Upper lobe of right lung (tissue), 1 donor: ENCODE measurements at places on chromosomes 2 and 18. TPM values are rescaled to one million over a fixed set of nuclear protein-coding genes. Genes with fewer than 3 reads are reported as not detected.

Gene GAREM1
- 11.5 TPM for total RNA-seq

Gene LRP1B
- 0.12 TPM for total RNA-seq

Gene IL36A
- not detected for total RNA-seq

Gene TMEM178A
- total RNA-seq: 9.5 TPM

Gene REG1B
- total RNA-seq: not detected

Gene PPP1R1C
- 5.8 TPM for total RNA-seq

DNA sequence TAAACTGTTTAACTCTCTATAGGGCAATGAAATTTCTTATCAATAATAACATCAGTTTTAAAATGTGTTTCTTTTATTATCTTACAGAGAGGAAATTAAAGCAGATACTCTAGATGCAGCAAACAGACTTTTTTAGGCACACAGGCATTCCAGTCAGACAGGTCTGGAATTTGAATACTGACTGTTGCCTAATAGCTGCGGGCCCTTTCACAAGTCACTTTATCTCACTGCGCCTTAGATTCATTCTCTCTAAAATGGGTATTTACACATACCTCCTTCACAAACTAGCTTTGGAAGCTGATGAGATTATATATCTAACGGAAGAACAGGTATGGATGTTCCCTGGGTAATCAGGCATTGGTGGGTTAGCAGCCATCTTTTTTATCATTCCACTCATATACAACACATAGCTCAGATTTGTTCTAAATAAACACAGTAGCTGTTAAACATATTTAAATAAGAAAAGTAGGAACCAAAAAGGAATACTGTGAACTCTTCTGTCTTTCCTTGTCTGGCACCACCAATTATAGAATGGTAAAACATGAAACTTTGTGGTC, 104.2 kb downstream of the LRP2 start:
- H3K4me3 ChIP-seq: no peak overlapping the region

DNA sequence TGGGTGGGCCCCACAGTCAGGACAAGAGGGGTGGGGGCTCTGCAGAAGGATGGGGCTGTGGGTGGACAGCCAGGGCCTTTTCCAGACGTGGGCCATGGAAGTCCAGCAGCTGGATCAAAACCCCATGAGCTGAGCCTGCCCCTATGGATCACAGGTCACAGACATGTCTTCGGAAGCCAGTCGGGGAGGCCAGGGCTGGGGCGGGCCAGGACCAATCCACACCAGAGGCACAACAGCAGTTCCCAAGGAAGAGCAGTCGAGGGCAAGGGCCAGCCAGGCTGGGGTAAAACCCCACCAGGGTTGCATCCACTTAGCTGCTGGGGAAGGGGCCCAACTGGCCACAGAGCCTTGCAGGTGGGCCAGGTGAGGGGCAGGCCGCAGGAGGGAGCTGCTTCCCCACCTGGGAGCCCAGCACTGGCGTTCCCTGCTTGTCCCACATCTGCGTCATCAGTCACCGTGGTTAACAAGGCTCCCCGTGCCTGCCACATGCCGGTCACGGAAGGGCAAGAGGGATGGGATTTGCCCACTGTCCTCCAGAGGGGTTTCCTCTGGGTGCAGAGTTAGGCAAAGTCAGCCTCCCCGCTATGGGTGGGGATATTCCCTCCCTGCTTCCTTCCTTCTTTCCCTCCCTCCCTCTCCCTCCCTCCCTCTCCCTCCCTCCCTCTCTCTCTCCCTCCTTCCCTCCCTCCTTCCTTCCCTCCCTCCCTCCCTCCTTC, 46.4 kb upstream of the ODC1 start:
- no peaks in the 10 kb centered on the region for H3K27me3 ChIP-seq
- peak; percentile 50 for DNase-seq
- no peaks in the 10 kb centered on the region for H3K36me3 ChIP-seq
- peaks cover 2% of the 10 kb centered on the region for H3K4me1 ChIP-seq
- H3K27ac ChIP-seq: no peak overlapping the region

GRCh38 chr2:217785544-217786045, 217.2 kb downstream of the TNS1 start:
- peak; percentile 86 for DNase-seq

GRCh38 chr2:64581018-64581417, 56.9 kb downstream of the AFTPH start:
- no peak for DNase-seq
- H3K36me3 ChIP-seq: peaks cover 62% of the 10 kb centered on the region
- no peaks in the 10 kb centered on the region for H3K4me1 ChIP-seq
- no peak overlapping the region for H3K27ac ChIP-seq

- DNase-seq: peak; percentile 86
- peaks cover 3% of the 10 kb centered on the region for H3K27me3 ChIP-seq
- no peaks in the 10 kb centered on the region for H3K36me3 ChIP-seq
Observed at GRCh38 chr2:23381084-23381483, 3.9 kb upstream of the KLHL29 start.

DNA sequence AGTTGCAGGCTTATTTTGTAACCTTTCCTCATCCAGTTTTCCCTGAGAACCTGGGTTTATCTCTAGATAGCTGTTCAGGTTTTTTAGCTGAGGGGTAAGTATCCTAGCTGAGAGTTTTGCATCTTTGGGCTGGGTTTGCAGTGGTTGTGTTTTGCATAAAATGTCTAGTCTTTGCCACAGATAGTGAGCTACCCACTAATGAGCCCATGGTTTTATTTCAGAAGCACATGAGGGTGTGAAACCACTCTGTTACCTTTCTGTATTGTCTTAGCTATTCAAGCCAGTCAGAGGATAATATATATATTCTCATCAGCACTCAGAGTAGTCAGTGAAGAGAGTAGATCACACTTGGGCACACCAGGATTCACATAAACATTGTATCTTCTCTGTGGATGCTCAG, 24.6 kb upstream of the TXNDC2 start:
- no peaks in the 10 kb centered on the region for H3K27me3 ChIP-seq
- no peak overlapping the region for H3K27ac ChIP-seq
- H3K36me3 ChIP-seq: no peaks in the 10 kb centered on the region
- H3K4me3 ChIP-seq: no peak overlapping the region

- peaks cover 78% of the 10 kb centered on the region for H3K36me3 ChIP-seq
- no peak overlapping the region for H3K4me3 ChIP-seq
- no peaks in the 10 kb centered on the region for H3K4me1 ChIP-seq
- H3K27ac ChIP-seq: no peak overlapping the region
- H3K27me3 ChIP-seq: no peaks in the 10 kb centered on the region
Observed at GRCh38 chr2:127270663-127271062, 23.3 kb downstream of the ERCC3 start.

DNA sequence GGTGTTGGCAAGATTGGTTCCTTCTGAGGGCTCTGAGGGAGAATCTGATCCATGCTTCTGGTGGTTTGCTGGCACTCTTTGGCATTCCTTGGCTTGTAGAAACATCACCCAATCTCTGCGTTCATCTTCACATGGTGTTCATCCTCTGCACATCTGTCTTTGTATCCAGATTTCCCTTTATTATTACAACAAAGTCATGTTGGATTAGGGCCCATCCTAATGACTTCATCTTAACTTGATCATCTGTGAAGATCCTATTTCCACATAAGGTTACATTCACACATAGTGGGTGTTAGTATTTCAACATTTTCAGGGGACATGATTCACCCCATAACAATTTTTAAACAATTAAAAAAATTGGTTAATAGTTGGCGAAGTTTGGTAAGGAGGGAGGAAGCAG, 177.4 kb upstream of the CWC22 start:
- no peak overlapping the region for H3K27ac ChIP-seq
- H3K27me3 ChIP-seq: no peaks in the 10 kb centered on the region
- H3K4me1 ChIP-seq: no peaks in the 10 kb centered on the region
- DNase-seq: no peak
- H3K36me3 ChIP-seq: no peaks in the 10 kb centered on the region

DNA sequence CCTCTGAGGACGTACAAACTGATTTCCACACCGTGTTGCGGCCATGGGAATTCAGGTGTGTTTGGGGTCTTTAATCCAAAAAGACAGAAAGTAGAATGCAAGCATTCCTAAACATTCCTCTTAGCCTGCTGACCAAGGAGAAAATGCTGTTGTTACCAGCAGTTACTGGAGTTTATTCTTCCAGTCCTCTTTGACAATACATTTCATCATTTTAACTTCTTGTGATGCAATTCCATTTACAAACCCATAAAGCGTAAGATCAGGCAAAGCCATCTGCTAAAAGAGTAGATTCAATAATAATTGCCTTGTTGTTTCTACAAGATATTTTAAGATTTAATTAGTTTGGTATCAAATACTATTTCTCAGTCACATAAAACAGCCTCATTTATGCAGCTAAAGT, 32.7 kb downstream of the SPIRE1 start:
- no peak overlapping the region for H3K4me3 ChIP-seq
- no peaks in the 10 kb centered on the region for H3K4me1 ChIP-seq
- H3K27me3 ChIP-seq: no peaks in the 10 kb centered on the region
- no peaks in the 10 kb centered on the region for H3K36me3 ChIP-seq

- no peak overlapping the region for H3K4me3 ChIP-seq
- DNase-seq: no peak
- H3K27ac ChIP-seq: no peak overlapping the region
- no peaks in the 10 kb centered on the region for H3K27me3 ChIP-seq
- H3K36me3 ChIP-seq: no peaks in the 10 kb centered on the region
Observed at GRCh38 chr2:29753671-29754444, 167.5 kb downstream of the ALK start.

DNA sequence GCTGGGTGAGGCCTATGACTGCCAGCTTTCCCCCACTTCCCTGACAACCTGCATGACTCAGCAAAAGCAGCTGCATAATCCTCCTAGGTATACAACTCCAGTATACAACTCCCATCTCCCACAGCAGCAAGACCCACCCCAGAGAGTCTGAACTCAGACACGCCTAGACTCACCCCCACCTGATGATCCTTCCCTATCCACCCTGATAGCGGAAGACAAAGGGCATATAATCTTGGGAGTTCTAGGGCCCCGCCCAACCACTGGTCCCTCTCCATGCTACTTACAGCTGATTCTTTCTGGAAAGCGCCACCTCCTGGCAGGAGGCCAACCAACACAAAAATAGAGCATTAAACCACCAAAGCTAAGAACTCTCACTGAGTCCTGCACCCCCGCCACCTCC, 296.5 kb downstream of the DCC start:
- no peak for DNase-seq
- no peak overlapping the region for H3K27ac ChIP-seq
- no peak overlapping the region for H3K4me3 ChIP-seq
- H3K4me1 ChIP-seq: no peaks in the 10 kb centered on the region

DNA sequence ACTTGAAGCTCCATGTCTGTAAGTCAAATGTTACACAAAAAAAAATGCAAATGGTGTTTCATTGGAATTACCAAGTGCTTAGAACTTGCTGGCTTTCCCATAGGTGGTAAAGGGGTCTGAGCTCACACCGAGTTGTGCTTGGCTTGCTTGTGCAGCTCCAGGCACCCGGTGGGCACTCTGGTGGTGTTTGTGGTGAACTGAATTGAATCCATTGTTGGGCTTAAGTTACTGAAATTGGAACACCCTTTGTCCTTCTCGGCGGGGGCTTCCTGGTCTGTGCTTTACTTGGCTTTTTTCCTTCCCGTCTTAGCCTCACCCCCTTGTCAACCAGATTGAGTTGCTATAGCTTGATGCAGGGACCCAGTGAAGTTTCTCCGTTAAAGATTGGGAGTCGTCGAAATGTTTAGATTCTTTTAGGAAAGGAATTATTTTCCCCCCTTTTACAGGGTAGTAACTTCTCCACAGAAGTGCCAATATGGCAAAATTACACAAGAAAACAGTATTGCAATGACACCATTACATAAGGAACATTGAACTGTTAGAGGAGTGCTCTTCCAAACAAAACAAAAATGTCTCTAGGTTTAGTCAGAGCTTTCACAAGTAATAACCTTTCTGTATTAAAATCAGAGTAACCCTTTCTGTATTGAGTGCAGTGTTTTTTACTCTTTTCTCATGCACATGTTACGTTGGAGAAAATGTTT, 97.9 kb upstream of the IL1R2 start:
- H3K36me3 ChIP-seq: peaks cover 54% of the 10 kb centered on the region
- H3K4me3 ChIP-seq: no peak overlapping the region
- H3K27ac ChIP-seq: no peak overlapping the region
- no peaks in the 10 kb centered on the region for H3K27me3 ChIP-seq
- no peaks in the 10 kb centered on the region for H3K4me1 ChIP-seq

GRCh38 chr2:68834737-68835376, 36.3 kb downstream of the BMP10 start:
- H3K4me1 ChIP-seq: peaks cover 31% of the 10 kb centered on the region
- H3K36me3 ChIP-seq: no peaks in the 10 kb centered on the region
- H3K4me3 ChIP-seq: no peak overlapping the region
- no peak for DNase-seq

DNA sequence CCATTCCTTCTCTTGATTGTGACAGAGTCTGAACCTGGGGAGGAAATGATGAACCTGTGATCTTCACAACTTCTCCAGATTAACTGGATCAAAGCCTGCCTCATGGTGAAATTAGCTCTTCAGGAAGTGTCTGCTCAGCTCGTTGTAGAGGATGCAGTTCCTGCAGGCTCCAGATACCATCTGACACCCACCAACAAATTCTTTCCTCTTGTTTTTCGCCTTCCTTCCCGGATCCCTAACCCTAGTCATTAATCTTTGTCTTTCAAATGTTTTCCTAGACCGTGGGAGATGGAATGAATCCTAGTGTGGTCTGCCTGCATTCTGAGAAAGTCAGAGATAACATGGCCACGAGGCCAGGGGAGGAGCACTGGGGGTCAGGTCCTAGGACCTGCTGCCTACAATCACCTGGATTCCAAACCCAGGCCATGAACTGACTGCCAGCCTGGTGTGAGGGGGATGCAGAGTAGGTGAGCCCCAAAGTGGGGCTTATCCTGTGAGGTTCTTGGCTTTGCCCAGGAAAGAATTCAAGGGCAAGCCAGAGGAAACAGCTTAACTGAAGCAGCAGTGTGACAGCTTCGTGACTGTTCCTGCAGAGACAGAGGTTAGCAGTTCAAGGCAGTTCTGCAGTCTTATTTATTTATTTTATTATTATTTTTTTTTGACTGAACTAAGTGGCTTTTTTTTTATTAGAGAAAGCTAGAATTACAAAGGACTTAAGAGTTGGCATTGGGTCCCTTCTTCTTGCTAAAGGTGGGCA, 67.8 kb downstream of the DIPK1C start:
- no peak overlapping the region for H3K27ac ChIP-seq
- no peaks in the 10 kb centered on the region for H3K27me3 ChIP-seq
- no peak overlapping the region for H3K4me3 ChIP-seq
- no peaks in the 10 kb centered on the region for H3K4me1 ChIP-seq
- no peaks in the 10 kb centered on the region for H3K36me3 ChIP-seq

DNA sequence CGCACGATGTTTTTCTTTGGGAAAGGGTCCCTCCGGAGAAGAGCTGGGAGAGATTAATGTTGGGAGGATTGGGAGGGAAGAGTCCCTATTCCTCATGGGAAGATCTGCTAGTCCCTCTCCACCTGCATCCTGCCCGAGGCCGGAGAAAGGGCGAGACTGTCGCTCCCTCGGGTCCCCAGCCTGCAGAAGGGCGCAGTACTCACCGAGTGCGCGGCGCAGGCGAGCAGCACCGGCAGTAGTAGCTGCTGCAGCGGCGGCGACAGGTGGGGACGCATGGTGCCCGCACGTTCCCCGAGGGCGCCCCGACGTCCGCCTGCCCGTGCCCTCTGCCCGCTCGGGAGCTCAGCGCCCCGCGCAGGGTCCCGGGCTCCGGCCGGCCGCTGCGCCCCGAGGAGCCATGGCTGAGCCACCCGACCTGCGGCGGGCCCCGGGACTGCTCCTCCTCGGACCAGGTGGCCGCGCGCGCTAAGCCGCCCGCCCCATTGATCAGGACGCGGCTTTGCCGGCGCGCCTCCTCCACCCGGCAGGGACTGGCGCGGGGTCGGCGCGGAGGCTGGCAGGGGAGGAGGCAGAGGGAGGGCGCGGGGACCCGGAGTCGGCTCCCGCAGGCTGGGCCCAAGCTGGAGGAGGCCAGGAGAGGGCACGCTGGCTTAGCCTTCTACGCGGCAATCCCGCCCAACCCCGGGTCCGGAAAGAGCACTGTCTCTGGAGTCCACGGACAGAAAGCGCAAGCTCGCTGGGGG, at the start of gene SCTR:
TSS of gene SCTR (minus strand) at position 532 of the 743 bp plus-strand sequence. CDS start at position 275, 257 bp downstream.
- H3K4me1 ChIP-seq: no peaks in the 10 kb centered on the region
- H3K4me3 ChIP-seq: peak within 1 kb of the TSS; percentile 45
- peak; percentile 73 for DNase-seq
- peak within 1 kb of the TSS; percentile 60 for H3K27ac ChIP-seq
- H3K36me3 ChIP-seq: no peaks in the 10 kb centered on the region
